ENCODE measurements at places on chromosomes 2 and 18.

GRCh38 chr18:55523001-55523400 lies 65.0 kb downstream of the TCF4 start:
- no peak for DNase-seq

DNA sequence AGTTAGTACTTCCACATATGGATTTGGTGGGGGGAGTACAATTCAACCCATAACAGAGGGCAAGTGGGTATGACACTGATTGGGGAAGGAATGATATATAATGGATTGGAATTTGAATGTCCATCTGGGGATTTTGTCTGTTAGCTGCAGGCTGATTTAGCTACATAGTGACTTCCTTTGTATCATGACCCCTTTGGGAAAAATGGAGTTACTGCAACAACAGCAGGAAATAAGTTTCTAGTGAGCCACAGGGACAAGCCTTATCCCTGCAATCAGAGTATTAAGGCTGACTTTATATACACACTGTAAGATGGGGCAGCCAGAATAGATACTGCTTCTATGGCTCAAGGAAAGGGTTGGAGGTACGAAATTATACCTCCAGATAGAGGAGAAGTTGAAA lies 404.4 kb upstream of the MEIS1 start:
- no peak for DNase-seq

DNA sequence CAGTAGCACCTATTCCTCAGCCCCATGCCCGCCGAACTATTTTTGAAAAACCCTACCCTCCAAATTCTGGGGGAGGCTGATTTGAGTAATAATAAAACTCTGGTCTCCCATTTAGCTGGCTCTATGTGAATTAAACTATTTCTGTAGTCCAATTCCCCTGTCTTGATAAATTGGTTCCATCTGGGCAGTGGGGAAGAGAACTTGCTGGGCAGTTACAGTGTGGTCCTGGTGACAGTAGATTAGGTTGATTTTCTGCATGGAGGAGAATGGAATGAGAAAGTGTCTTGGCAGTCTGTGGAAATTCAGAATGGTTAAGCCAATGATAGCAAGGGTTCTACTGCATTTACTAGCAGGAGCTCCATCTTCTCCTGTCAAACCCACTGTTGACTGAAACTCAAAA lies 95.0 kb downstream of the SPP2 start:
- no peak for DNase-seq

DNA sequence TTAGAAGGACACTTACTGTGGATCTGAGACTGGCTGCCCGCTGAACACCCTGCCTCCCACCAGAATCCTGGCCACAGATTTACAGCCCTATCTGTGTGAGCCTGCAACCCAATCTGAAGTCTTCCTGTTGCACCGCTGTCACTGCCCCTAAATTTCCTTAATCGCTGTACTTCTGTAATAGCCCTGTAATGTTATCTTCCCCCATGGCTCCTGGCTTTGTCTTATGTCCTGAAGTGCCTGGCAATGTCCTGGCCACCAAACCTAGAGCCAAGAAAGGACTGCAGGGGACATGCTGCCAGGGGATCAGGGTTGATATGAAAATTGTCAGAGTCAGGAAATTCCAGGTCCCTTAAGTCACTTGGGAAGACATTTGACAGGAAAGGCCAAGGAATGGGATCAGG lies 52.7 kb downstream of the FHOD3 start:
- no peak for DNase-seq

GRCh38 chr2:9984217-9984739 lies 32.8 kb downstream of the GRHL1 start:
- DNase-seq: no peak

DNA sequence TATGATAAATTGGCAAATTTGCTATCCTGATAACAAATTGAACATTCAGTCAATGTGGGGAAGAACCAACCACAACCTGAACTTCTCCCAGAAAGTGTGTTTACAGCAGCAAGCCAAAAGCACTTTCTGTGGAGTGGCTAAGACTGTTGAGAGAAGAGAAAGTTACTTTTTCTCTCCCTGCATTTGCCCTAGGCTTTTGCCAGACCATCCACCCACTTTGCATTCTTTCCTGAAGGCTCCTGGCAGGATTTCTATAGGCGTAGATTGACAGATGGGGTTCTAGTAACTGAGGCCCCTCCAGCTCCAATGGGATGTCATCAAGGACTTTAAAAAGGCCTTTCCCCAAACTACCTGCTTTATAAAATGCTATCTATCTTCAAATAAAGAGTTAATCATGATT lies 215.2 kb downstream of the GULP1 start:
- no peak for DNase-seq
